NCI-H510A (cell line): ENCODE measurements at places on chromosomes 2 and 18.

- DNase-seq, result no peak
Observed at GRCh38 chr2:188607501-188607900, 315.8 kb downstream of the GULP1 start.

DNA sequence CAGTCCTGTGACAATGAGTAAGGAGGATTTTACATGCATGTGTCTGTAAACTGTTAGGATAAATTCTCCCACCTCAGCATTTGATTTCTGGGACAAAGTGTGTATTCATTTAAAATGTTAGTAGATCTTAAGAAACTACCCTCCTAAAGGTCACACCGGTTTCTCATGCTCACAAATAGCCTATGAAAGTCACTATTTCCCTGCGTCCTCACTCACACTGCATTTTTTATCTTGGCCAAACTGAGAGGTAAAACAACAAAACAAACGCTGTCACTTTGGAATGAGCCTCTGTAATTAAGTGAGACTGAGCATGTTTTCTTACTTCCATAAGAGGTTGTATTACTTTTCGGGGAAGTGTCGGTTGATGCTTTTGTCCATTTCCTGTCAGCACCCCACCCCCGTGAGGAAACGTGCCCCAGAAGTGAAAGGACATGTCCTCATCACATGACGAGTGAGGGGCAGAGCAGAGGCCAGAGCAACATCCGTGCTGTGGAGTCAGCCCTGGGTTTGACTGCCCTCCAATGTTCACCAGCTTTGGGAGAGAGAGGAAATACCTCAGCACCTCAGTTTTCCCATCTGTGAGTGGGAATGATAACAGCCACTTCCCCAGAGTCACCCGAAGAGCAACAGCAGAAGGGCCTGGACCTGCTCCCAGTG lies 3.1 kb downstream of the GYPC start:
- DNase-seq, result no peak

DNA sequence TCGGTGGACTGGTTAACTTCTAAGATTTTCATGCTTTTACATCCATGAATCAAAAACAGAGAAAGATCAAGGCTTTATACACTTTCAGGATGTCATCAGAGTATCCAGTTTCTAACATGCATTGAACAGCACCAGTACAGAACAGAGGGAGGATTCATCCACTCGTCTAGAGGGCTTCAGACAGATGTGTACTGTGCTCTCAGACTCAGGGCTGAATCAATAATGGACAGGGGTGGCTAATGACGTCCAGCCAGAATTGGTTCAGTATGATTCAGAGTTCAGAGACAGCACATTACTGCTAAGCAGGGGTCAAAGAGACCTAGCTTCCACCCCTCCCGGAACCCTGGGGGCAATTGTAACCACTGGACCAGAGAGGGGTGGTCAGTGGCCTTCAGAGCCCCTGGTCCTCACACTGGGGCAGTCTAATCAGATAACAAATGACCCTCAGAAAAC lies 37.3 kb downstream of the RNU4ATAC start:
- DNase-seq, result no peak

DNA sequence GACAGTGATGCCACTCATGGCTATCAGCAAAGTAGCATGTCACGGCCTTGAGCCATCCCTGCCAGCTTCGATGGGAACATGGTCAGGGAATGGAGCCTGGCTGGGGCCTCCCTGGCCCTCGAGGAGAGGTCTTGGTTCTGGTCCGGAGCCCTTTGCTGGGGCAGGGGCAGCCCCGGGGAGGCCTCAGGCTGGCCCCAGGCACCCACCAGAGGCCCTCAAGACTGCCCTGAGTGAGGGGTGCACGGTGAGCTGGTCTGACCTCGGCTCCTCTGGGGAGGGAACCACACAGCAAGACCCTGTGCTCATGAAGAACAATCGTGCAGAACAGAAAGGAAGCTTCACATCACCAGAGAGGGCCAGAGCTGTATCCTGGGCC lies 75.2 kb upstream of the OTOS start:
- no peak for DNase-seq

GRCh38 chr18:54710900-54711281 lies 117.4 kb upstream of the RAB27B start:
- DNase-seq, result no peak

- DNase-seq, result no peak
Observed at GRCh38 chr2:20156076-20156759, 68.7 kb downstream of the SDC1 start.

GRCh38 chr18:25231327-25231691 lies 120.7 kb downstream of the ZNF521 start:
- DNase-seq, result no peak
